HAP-1 (cell line): ENCODE measurements at places on chromosomes 7 and 10.

DNA sequence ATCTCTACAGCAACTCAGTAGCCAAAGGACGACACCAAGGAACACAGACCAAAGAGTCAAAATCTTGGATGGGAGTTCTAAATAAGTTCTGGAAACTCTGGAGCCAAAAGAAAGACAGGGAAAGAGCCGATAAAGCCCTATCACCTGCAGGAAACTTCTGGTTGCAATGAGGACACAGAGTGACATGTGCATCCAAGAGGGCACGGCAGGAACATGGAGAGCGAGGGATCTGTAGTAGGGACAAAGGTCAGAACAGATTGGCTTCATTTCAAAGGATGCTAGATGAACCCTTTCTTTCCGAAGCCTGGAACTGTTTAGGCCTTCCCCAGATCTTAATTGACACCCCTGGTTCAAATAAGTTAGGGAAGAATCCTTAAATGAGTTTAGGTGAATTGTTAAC is 39.5 kb downstream of the CACNA2D1 start:
- DNase-seq: no peak

GRCh38 chr7:146375170-146375569 is 258.6 kb downstream of the CNTNAP2 start:
- no peak for DNase-seq

GRCh38 chr7:46859963-46860475 is 721.9 kb downstream of the TNS3 start:
- no peak for DNase-seq

- DNase-seq: peak; percentile 34
Observed at GRCh38 chr7:30671793-30672465, 10.3 kb downstream of the CRHR2 start.

- DNase-seq: no peak
Observed at GRCh38 chr10:50576245-50576815, 47.4 kb downstream of the SGMS1 start.

- DNase-seq: no peak
Observed at GRCh38 chr10:103545771-103546281, 52.3 kb downstream of the NEURL1 start.

- no peak for DNase-seq
Observed at GRCh38 chr10:92239600-92240288, 51.1 kb downstream of the CPEB3 start.

GRCh38 chr7:55502858-55503440 is 69.4 kb downstream of the VOPP1 start:
- DNase-seq: no peak

GRCh38 chr7:133386205-133386604 is 133.3 kb downstream of the EXOC4 start:
- DNase-seq: no peak
